ENCODE measurements at places on chromosomes 7 and 10.

- DNase-seq = peak; percentile 40
Observed at GRCh38 chr7:3455806-3456595, 154.9 kb downstream of the SDK1 start.

DNA sequence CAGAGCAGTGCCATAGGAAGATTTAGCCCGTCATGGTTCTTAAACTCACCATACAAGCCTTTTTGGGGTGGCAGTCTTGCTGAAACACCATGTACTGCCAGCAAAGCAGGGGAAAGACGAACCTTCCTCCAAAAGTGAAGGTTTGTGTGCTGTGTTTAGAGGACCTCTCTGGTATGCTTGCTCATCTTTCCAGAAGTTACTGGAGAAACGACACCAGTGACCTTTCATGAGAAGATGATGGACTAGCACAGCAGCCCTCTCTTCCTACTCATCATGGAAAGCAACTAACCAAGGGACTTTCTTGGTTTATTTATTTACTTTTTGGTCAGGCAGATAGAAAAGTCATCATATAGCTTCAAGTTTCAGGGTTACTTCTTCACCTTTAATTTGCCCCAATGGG, 247.4 kb downstream of the PTEN start:
- peak; percentile 40 for DNase-seq

DNA sequence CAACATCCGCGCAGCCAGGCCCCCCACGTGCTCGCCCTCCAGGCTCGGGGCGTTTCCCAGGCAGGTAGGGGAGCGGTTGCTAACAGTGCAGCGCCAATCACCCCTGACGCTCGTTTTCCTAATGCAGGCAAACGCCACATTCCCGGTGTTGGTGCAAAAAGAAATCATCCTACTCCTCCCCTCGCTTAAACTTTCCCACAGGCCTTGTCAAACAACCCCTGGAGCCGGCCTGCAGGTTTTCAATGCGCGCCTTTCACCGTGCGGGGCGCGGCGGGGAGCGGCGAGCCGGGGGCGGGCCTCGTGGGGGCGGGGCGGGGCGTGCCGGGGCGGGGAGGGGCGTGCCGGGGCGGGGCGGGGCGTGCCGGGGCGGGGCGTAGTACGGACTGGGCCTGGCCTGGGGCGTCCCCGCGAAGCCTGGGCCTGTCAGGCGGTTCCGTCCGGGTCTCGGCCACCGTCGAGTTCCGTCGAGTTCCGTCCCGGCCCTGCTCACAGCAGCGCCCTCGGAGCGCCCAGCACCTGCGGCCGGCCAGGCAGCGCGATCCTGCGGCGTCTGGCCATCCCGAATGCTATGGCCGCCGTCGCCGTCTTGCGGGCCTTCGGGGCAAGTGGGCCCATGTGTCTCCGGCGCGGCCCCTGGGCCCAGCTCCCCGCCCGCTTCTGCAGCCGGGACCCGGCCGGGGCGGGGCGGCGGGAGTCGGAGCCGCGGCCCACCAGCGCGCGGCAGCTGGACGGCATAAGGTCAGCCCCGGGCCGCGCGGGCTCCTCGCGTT, at the start of gene ECHDC3:
ECHDC3 (plus strand) TSS at position 374 of the 770 bp plus-strand sequence; CDS start at position 569, 195 bp downstream.
- peak; percentile 13 for DNase-seq

- no peak for DNase-seq
Observed at GRCh38 chr10:60427148-60427547, 37.5 kb upstream of the ANK3 start.
